Inflammatory macrophage treated with lipopolysaccharide for 1 hour (primary cell): ENCODE measurements at places on chromosomes 1 and 21.

DNA sequence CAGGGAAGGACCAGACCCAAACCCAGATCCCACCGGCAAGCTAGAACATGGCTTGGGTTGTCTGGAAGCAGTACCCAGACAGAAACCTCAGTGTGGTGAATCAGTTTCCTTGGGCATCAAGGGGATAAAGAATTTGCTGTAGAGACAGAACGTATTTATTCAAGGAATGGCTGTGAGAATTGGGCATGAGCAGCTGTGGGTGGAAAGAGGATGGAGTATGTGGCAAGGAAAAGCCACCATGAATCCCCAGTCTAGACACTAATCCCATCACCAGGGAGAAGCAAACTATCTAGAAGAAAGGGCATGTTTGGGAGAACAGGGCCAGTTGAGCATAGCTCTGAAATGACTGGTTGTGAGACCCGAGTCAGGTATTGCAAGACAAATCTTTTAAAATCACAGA lies 109.2 kb downstream of the TOMM20 start:
- no peak for DNase-seq

DNA sequence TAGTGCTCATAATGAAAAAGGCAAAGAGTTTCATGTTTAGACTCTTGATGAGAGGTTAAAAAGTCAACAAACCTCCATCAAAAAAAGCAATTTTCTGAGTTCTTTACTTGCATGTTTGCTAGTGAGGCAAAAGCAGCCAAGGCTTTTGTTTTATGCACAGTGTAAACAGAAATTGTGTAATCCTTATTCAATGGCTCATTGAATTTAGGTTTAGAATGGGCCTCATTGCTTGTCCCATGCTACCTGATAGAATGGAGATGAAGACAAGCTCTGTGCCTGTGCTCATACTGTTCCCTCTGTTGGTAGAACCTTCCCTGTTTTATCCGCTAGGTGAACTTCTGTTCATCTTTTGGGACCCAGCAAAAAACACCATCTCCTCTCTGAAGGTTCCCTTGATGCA lies 10.0 kb upstream of the LRRC8D start:
- DNase-seq, result no peak

DNA sequence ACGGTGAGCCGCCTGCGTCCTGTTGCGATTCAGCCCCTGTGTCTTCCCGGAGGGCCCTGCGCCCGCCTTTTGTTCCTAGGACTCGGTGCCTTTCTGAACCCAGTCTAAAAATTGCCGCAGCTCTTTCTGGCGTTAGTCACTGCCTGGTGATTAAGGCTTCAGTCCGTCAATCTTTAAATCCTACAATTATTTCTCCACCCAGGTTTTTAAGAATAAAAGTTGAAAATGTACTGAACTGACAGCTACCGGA lies 16.2 kb upstream of the PDXK start:
- DNase-seq, result no peak

GRCh38 chr1:234495231-234495990 lies 16.4 kb upstream of the TARBP1 start:
- no peak for DNase-seq

DNA sequence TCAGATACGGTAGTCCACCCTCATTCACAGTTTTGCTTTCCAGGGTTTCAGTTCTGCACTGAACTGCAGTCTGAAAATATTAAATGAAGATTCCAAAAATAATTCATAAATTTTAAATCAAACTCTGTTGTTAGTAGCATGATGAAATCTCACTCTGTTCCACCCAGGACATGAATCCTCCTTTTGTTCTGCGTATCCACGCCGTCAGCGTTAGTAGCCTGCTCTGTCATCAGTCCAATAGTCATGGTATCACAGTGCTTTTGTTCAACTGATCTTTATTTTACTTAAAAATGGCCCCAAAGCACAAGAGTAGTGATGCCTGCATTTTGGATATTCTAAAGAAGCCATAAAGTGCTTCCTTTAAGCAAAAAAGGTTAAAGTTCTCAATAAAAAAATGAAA lies 23.9 kb downstream of the CHD1L start:
- DNase-seq, result no peak

- DNase-seq, result no peak
These were observed 32.6 kb upstream of the SELENON start for GRCh38 chr1:25767437-25767770.
